ENCODE measurements at places on chromosomes 11 and 22.

DNA sequence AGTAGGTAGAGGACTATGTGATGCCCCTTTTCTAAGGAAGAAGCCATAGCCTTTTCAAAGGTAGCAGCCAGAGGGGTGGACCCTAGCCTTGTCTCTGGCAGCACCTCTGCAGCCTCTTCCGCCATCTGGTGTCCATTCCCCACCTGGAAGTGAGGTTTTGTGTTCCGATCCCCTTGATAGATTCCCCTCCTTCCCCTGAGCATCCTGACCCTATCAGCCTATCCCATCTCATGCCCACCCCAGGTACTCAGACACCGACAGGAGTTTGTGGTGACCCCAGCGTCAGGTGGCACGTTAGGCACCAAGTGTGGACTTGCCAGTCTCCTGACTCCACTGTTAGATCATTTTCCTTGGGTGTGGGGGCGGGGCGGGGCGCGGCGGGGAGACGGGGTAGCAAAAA is 398 bp upstream of the FAM89B start:
- peak; percentile 72 for DNase-seq

DNA sequence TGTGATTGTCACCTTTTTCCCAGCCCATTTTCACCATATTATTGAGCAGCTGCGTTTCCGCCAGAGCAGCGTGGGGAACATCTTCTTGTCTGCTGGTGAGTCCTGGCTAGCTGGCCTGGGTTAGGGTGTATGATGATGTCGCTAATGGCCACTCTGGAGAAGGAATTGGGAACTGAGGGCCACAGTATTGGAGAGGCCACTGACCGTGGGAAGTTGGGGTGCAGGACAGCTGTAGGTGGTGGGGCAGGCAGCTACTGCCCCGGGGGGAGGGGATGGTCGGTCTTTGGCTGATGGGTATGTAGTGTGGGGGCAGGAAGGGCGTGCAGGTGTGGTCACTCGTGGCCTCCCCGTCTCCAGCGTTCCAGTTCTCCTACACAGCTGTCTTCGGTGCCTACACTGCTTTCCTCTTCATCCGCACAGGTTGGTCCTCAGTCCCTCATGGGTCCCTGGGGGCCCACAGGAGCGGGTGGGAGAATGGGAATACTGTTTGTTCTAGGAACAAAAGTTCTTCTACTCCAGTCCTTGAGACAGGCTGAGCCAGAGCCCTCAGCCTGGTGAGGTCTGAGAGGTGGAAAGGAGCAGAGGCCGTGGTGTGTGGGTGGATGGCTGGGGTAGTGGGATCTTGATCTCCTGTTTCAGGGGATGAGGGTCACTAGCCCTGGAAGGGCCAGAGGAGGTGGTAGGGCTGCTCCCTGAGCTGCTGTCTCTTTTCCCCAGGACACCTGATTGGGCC is 2.1 kb downstream of the RCE1 start:
- DNase-seq = no peak

GRCh38 chr11:61832754-61833153 is 4.7 kb downstream of the FADS2 start:
- DNase-seq = no peak

GRCh38 chr22:23534851-23535717 is 45.0 kb downstream of the IGLL1 start:
- no peak for DNase-seq

GRCh38 chr11:2740275-2740940 is 40.6 kb upstream of the KCNQ1OT1 start:
- no peak for DNase-seq

- no peak for DNase-seq
Observed at GRCh38 chr11:65640483-65641296, 2.8 kb downstream of the SIPA1 start.

GRCh38 chr22:46070215-46070802 is 80.0 kb upstream of the PPARA start:
- DNase-seq = peak; percentile 77

DNA sequence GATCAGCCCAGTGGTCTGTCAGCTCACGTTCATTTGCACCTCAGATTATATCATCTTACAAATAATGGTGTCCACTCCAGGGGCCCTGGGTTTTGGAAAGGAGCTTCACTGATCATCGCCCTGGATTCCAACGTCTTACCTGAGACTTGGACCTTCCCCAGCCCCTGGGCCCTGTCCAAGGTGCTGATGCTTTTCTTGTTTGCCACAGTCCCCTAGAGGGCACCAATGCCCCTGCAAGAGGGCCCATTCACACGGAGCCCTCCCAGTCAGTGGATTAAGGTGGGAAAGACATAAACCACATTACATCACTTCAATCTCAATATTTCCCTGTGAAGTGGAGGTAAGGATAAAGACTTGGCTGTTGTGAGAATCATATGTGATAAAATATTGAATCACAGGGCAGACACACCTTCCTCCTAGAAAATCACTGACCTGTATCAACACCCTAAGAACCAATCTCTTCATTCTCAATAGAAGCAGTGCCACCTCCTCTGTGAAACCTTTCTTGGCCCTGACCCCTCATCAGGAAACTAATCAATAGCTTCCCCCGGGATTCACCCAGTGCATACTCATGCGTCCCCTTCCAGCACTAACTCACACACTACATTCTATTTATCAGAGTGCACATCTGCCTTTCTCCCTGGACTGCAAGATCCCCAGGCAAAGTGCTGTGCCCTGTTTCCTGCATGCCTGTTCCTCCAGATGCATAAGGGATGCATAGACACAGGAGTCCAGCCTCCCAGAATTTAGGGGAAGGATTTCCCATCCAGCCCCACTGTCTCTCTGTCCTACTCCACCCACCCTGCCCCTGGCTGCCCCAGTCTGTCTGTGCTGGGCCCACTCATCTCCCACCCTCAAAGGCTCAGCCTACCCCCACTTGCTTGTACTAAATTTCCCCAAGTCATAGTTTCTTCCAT is 167.0 kb downstream of the BUD13 start:
- DNase-seq = peak; percentile 50

- no peak for DNase-seq
Observed at GRCh38 chr11:41499429-41499828, 40.0 kb upstream of the LRRC4C start.

GRCh38 chr11:41845066-41845465 is 385.6 kb upstream of the LRRC4C start:
- no peak for DNase-seq

GRCh38 chr22:30891443-30891755 is 77.2 kb downstream of the MORC2 start:
- DNase-seq = no peak

DNA sequence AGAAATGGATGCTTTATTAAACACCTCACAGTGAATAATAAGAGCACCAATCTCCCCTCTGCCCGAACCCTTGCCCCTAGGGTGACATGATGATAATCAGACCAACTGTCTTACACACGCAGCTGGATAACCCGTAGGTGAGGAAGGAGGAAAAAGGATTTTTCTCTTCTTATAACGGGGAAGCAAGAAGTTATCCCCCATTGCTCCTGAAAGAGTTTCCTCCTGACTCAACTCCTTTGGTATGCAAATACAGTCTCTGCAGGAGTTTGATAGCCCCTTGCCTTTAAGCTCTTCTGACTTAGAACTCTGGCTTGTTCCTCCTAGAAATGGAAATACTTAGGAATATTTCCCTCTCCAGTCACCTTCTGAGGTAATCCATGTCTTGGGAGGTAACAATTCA is 455.8 kb downstream of the TMEM135 start:
- peak; percentile 16 for DNase-seq

DNA sequence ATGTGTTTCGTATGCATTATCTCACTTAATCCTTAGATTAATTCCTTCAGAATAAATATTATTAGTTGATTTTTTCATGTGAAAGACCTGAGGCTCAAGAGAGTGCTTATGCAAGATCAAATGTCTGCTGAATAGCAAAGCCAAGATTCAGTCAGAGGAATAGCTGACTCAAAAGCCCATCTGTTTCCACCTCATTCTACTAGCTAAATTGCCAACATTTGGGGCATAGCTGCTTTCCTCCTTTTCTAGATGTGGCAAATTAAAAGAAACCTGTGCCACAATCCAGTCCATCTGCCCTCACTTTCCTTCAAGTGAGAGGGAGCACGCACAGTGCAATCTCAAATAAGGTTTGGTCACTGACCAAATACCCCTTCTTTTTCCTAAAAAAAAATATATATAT is 121.1 kb downstream of the PAX6 start:
- no peak for DNase-seq

DNA sequence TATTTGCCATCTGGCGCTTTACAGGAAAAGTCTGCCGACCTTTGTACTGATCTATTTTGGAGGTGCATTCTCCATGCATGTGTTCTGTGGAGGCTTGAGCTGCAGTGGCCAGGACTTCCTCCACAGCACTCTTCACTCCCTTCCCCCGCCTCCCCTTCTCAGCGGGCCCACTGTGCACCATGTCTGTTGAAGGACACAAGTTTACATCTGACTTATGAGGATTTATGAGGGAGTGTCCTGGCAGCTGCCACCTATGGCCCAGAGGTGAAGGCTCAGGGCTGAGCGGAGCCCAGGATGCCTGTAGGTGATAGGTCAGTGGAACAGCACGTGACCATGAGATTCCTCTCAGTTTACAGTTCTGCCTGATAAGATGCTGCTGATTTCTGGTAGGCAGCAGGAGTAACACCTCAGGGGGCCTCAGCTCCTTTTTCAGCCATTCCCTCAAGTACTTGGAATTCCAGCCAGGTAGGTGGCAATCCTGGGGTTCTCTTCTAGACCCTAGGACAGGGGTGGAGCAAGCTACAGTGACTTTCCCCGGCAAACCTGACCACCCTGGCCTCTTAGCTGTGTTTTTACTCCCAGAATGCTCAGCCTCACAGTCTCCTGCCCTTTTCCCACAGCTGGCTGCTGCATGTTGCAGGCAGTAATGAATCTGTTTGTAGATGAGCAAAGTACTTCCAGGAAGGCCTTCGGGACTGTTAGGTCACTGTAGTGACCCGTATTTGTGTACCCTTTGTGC is 59.9 kb downstream of the PPFIBP2 start:
- DNase-seq = no peak

DNA sequence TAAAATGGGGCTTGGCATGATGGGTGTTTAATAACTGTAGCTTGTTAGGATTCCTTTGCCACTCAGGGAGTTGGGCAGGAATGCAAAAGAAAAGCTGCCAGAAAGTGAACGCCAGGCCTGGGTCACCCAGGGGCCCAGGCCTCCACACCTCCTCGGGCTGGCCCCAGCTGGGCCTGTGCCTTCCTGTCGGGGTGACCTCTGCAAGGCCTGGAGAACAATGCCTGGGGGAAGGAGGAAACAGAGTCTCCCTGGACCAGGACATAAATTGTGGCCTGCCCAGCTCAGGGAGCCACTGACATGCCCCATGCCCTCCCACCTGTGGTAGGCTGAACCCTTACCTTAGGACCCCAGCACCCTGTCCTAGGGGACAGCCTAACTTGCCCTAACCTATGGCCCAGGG is 21.9 kb downstream of the MN1 start:
- no peak for DNase-seq

DNA sequence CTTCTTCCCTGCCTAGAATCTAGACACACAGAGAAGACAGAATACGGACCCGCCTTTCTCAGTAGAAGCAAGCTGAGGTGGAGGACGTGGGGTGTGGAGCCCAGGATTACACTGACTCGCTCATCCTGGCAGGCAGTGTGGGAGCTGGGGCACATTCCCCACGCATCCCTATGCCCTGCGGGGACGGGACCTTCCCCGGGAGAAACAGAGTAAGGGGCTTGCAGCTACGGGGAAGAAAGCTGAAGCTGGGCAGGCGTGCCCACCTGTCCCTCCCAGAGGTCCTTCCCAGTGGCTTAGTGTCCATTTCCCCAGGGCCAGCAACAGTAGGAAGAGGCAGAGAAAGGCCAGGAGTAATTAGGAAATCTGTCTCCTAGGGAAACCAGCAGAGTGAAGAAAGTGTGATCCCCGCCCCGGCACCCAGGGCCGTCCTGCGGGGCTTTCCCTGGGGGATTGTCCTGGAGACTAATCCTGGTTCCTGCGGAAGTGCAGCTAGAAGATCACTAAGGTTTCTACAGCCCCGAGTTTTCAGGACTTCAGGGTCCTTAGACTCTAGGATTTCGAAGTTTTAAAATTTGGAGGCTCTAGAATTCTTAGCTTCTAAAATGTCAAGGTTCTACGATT is 7.8 kb downstream of the DNAJB13 start:
- no peak for DNase-seq

DNA sequence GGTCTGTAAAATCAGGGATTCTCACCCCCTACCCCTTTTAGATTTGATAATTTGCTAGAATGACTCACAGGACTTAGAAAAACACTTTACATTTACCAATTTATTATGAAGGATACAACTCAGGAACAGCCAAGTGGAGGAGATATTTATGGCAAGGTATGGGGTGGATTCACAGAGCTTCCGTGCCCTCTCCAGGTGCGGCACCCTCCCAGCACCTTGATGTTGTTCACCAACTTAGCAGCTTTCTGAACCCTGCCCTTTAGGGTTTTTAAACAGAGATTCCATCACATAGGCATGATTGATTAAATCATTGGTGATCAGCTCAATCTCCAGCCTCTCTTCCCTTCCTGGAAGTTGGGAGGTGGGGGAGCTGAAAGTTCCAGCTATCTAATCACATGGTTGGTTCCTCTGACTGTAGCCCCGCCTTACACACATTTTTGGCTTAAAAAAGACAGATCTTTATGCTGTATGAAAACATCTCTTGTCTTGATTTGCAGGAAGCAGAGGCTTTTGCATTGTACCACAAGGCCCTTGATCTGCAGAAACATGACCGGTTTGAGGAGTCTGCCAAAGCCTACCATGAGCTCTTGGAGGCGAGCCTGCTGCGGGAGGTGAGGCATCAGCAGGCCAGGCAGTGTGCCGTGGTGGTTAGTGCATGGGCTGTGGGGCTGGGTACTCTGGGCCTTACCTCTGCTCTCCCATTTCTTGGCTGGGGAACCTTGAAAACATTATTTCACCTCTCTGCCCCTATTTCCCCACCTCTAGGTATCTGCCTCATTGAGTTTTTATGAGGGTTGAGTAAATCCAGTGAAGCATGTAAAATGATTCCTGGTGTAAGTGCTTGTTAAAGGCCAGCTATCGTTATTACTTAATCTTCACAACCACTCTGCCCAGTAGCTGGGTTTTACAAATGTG is 27.0 kb downstream of the CABIN1 start:
- no peak for DNase-seq

GRCh38 chr11:64255135-64256128 is 4.1 kb downstream of the PLCB3 start:
- DNase-seq = no peak

DNA sequence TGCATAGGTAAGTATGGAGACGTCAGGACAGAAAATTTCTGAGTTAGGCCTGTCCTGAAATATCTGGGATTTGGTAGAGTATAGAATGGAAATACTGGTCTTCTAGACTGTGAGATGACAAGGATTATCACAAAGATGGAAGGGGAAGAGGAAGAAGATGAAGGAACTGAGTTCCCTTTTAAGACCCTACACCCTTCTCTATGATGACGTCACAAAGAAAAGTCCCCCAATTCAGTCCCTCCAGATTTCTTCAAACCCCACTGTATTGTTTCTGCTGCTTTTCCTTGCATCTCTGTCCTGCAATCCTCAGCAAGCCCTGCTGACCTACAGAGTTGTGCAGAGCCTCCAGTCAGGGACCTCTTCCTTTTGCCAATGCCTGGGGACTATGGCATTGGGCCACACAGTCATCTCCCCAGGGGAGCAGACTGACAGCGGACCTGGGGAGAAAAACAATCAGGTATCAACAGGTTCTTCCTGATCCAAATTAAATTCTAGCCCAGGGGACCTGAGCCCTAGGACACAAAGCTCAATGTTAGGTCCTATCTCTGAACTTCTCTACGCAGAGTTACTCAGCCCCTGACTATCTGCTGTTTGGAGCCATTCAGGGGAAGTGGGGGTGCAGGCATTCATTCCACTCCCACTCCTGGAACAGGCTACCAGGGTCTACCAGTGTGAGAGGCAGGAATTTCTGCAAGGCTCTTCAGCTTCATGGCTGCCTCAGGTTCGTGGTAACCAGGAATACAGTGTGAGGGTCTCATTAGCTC is 49.2 kb upstream of the POU2AF1 start:
- DNase-seq = no peak

GRCh38 chr11:128055576-128056217 is 531.7 kb downstream of the ETS1 start:
- no peak for DNase-seq
